Stimulated activated CD8-positive, alpha-beta memory T cell treated with anti-CD3 and anti-CD28 coated beads, Interleukin-4, amount 100 ng/mL, for 1 hour (primary cell): ENCODE measurements at places on chromosomes 4 and X.

- DNase-seq, result no peak
Observed at GRCh38 chr4:165378745-165379677, at the start of gene CPE. Gene CPE (plus strand): TSS chr4:165379008. CDS start chr4:165379222, 214 bp downstream.

DNA sequence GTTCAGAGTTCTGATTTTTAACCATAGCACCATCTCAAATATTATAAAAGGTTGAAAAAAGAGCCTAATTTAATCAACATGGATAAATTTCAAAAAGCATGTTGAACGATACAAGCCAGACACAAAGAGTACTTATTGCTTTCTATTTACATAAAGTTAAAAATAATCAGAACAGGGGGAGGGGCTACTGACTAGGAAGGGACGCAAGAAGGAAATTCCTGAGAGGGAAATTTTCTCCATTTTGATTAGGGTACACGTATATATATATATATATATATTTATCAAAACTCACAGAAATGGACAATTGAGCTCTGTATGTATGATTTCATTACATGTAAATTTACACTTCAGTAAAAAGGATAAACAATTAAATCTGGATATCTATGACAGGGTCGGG is 482 bp upstream of the MBTPS2 start:
- DNase-seq, result no peak

DNA sequence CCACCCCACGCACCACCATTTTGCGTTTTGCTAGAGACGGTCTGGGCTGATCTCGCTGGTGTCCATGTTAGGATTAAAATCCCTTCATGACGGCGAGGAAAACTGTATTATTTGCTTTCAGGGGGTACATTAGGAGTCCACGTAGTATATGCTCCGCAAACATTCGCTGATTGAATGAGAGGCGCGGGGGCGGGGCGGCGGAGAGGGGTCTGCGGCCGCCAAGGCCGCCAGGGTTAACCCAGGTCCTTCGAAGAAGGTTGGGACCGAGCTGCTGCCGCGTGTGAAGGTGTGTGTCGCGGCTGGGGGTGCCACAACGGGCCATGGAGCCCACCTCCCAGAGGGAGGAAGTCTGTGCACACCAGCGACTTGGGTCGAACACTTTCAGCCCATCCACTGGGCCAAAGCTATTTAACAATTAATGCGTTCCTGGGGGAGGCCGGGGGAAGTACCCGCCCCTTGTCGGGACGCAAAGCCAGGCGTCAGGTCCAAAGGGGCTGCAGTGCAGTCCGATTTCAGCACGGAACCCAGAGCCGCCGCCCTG is 6.4 kb upstream of the PITX2 start:
- DNase-seq, result no peak

- DNase-seq, result no peak
Observed at GRCh38 chr4:146477054-146477453, 44.7 kb downstream of the SLC10A7 start.

DNA sequence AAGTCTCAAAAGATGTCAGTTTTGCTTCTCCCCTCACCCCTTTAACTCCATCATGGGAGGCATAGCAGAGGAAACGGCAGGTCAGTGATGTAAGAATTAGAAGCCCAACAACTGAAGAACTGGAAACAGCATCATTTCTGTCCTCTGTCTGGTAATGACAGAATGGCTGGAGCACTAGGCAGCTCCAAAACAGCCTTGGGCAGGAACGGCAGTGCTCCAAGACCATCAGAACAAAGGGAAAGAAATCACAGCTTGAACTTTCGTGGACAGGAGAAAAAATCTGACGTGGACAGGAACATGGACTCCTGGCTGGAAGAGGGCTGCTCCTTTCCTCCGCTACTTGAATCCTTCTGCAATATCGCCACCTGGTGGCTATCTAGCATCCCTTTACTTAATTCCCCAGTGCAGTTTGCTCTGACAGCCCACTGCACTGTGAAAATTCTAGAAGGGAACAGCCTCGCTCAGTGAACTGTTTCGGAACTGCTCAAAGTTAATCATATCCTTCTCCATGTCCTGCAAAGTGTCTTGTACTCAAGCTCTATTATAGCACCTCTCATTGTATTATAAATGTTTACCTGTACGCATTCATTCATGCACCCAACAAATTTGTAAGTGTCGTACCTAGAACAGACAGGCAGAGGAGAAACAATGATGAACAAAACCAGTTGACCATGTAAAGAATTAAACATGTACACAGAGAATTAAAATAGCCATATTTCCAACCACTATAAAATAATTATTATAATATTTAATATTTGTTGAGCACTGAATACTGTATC is 20.4 kb downstream of the SLC25A53 start:
- peak; percentile 25 for DNase-seq

DNA sequence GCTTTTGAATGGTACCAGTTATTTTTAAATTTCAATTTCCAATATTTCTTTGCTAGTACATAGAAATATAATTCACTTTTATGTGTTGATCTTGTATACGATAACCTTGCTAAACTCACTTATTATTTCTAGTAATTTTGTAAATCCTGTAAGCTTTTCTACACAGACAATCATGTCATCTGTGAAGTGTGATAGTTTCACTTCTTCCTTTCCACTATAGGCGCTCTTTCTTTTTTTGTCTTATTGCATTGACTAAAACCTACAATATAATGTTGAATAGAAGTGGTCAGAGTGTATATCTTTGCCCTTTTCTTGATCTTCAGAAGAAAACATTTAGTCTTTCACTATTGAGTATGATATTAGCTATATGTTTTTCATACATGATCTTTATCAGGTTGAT is 76.6 kb downstream of the ZNF182 start:
- no peak for DNase-seq

DNA sequence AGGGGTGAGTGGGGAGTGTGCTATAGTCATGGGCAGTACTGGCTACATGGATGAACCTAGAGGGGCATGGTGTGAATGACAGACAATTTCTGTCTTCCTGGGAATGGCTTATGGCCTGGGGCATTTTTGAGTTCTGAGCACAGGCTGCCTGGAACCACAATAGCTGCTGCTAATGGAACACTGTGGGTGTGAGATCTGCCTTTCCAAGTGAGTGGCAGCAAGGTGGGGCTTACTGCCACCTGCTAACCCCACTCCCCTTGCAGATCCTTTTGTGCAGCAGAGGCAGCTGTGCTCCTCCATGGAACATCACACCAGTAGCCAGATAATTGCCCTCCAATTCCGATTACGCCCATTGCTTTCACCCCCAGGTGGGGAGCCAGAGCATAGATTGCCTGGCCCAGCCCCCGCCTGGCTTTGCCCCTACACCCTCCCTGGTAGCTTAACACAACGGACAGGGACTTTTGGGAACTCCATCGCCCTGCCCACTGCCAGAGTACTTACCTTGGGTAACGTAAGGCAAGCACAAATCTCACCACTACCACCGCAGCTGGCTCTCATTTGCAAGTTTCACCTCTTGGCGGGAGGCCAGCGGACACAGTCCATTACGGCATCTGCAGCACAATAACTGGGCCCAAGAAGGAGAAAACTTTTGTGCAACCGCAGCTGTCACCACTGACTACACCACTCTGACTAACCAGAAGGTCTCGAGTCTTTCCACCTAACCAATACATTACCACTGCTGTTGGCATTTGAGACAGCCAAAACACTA is 421.2 kb upstream of the NWD2 start:
- no peak for DNase-seq
